Chondrocyte (in vitro differentiated cells): ENCODE measurements at places on chromosomes 4 and X. TPM values are rescaled to one million over a fixed set of nuclear protein-coding genes. Genes with fewer than 3 reads are reported as not detected.

- H3K27ac ChIP-seq: no peak overlapping the region
- H3K4me3 ChIP-seq: no peak overlapping the region
- no peaks in the 10 kb centered on the region for H3K4me1 ChIP-seq
- DNase-seq: no peak
- no peaks in the 10 kb centered on the region for H3K27me3 ChIP-seq
Observed at GRCh38 chr4:34271479-34272355, 1972.6 kb downstream of the ARAP2 start.

DNA sequence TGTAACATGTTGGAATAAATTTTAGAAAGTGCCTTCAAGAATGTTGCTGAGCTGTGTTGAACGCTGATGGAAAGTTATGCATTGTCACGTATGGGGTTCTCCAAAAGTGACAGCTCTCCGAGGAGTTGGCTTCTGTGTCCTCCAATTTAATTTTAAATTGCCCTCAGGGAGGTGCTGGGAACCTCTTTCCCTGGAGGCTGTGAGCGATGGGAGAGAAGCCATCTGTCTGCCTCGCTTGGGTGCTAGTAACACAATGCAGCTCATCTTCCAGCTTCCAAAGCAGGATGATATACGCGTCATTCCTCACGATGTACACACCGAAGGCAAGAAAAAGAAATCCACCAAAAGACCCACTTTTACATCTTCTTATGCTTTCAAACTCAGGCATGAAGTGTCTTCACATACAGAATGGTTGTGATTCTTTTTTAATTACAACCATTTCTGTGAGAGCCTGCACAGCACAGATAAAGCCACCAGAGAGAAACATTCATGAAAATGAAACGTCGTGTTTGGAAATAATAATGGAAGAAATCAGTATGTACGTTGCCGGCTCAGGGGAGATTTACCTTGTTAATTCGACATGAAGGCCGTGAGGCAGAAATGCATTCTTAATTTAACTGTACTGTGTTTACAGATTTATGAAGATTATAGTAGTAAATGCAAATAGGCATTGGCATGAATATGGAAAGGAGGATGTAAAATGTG lies 218.9 kb downstream of the ASMT start:
- H3K4me3 ChIP-seq: no peak overlapping the region
- no peaks in the 10 kb centered on the region for H3K36me3 ChIP-seq
- no peak for DNase-seq
- H3K27me3 ChIP-seq: no peaks in the 10 kb centered on the region
- H3K27ac ChIP-seq: no peak overlapping the region
- peaks cover 23% of the 10 kb centered on the region for H3K4me1 ChIP-seq

DNA sequence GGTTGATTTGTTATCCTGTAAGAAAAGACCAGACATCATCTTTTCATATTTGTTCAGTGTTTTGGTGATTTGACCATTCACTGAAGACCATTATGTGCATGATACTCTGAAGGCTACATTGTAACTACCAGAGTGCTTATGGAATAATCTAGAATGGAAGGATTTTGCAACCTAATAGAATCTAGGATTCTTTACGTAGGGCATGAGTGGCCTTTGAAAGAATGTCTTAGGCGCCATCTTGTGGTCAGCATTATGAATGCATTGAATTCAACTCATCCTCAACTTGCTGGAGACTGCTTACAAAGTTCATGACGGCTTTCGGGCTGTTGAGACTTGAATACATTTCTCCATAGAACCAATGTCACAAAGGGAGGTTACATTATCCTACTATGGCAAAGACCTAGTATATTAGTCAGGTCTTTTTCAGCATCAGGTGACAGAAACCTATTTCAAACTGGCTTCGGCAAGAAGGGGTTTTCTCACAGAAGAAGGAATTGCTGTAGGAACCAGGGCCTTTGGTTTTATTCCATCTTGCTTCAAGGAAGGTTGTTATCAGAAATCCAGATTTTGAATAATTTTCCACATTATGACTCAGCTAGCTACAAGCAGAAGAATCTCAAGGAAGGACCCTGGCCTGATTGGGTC lies 104.1 kb downstream of the GPAT3 start:
- no peak overlapping the region for H3K4me3 ChIP-seq
- peaks cover 25% of the 10 kb centered on the region for H3K27me3 ChIP-seq
- H3K4me1 ChIP-seq: peaks cover 3% of the 10 kb centered on the region
- no peak overlapping the region for H3K27ac ChIP-seq

DNA sequence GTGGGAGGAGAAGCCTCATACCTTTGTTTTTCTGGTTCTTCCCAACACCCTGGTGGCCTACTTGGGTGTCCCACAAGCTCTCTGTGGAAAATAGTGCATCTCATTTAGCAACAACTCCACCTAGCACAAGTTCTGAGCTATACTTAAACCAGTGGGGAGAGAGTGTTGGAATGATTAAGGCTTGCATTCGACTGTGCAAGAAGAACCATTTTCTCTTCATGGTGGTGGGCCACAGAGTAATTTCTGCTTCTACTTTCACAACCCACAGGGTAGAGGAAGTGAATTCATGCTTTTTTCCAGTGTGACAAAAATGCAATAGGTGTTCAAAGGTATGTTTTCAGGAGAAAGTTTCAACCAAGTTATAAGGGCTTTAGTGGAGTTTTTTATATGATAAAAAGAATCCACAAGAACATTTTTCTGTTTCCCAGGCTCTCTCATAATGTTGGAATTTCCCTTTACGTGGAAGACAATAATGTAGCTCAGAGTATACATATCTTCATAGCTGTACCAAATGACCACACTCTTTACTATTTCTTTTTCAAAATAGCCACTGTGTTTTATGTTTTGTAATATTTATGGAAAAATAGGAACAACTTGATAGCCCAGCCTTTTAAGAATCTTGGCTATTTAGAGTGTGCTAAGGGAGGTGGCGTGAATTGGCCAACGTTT lies 80.3 kb upstream of the HHIP start:
- H3K27me3 ChIP-seq: no peaks in the 10 kb centered on the region
- no peaks in the 10 kb centered on the region for H3K36me3 ChIP-seq
- no peak for DNase-seq

GRCh38 chr4:25299476-25300203 lies 12.9 kb upstream of the ZCCHC4 start:
- H3K36me3 ChIP-seq: no peaks in the 10 kb centered on the region
- H3K4me3 ChIP-seq: no peak overlapping the region
- peaks cover 19% of the 10 kb centered on the region for H3K27me3 ChIP-seq
- DNase-seq: no peak
- H3K27ac ChIP-seq: no peak overlapping the region

DNA sequence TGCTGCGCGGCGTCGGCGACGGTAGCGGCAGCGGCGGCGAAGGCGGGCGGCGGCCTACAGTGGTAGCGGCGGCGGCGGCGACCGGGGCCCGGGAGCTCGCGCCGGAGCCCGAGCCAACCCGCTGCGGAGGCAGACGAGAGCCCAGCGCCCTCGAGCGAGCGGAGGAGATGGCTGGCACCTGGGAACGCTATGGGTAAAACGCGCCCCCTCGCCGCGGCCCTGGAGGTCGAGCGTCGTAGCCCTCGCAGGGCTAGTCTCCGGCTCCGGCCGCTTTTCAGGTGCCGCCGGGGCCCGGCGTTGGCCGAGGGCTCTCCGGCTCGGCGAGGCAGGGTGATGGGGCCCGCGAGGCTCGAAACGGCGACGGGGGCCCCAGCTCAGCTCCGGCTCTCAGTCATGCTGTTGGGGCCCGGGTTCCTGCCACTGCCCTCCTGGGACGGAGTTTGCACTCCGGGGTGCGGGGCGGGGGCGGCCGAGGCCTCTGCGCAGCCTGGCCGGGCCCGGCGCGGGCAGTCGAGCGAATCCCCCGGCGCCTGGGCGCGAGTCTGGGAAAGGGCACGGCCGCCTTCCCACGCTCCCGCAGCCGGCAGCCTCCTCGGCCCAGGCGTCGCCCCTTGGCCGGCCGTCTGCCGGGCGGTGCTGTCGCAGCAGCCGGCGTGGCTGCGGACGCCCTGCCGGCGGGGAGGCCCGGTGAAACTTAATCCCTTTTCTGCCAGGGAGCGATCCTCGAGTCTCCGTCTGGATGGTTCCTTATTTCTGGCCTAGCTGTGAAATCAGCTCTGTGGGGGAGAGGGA lies 768 bp downstream of the MID2 start:
- peak overlapping the region; percentile 76 for H3K4me3 ChIP-seq
- H3K36me3 ChIP-seq: no peaks in the 10 kb centered on the region
- peaks cover 28% of the 10 kb centered on the region for H3K4me1 ChIP-seq
- no peak for DNase-seq
- peak overlapping the region; percentile 93 for H3K27ac ChIP-seq

GRCh38 chr4:139921429-139922184 lies 232.4 kb downstream of the MAML3 start:
- no peaks in the 10 kb centered on the region for H3K36me3 ChIP-seq
- no peak overlapping the region for H3K4me3 ChIP-seq
- no peak for DNase-seq
- H3K27ac ChIP-seq: no peak overlapping the region
- no peaks in the 10 kb centered on the region for H3K27me3 ChIP-seq
- H3K4me1 ChIP-seq: peaks cover 52% of the 10 kb centered on the region

DNA sequence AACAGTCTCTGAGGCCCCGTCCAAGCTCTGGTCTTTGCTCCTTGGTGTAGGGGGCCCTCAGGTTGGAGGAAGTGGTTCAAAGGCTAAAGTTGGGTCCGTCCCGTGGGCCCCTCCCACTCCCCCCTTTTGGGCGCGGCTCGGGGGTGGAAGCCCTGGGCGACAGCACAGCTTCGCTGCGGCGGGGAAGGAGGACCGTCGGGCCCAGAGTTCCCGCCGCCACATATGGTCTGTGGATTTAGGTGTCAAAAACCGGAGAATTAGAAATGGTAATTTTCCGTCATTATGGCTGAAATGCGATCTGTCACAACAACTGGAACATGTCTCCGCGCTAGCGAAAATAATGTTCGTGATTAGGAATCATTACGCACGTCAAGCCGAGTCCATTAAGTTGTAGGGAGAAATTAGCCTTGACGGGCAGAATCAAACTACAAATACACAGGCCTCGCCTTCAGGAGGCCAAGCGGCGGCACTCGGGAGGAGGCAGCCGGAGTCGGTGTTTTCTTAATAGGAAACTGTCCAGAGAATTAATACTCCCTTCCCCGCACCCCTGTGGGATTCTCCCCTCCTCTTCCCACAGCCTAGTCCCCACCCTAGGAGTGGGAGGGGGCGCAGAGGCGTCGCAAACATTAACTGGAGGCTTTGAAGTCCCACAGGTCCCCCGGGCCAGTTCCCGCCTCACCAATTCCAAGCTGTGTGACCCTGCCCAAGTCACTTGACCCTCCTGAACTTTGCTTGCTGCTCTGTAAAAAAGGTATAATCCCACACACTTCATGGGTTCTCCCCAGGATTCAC lies 15.0 kb downstream of the NKX3-2 start:
- H3K4me1 ChIP-seq: no peaks in the 10 kb centered on the region
- DNase-seq: no peak
- H3K4me3 ChIP-seq: no peak overlapping the region
- no peaks in the 10 kb centered on the region for H3K36me3 ChIP-seq
- H3K27me3 ChIP-seq: peaks cover 48% of the 10 kb centered on the region

- no peak for DNase-seq
- H3K4me3 ChIP-seq: peak overlapping the region; percentile 60
- H3K36me3 ChIP-seq: peaks cover 2% of the 10 kb centered on the region
- no peak overlapping the region for H3K27ac ChIP-seq
- peaks cover 14% of the 10 kb centered on the region for H3K4me1 ChIP-seq
- peaks cover 4% of the 10 kb centered on the region for H3K27me3 ChIP-seq
Observed at GRCh38 chr4:1012034-1012739, 761 bp downstream of the FGFRL1 start.

The SMIM10 gene
- total RNA-seq: 2.7 to 4.7 TPM (median 3.1 TPM) in 3 replicates

The XAGE1A gene
- total RNA-seq: not detected in 3 replicates

The NMU gene
- total RNA-seq: 0.80 to 1.5 TPM in 2 of 3 replicates, not detected in the other

The SASH3 gene
- total RNA-seq: not detected in 3 replicates

GRCh38 chr4:144371485-144371884 lies 231.0 kb upstream of the GYPA start:
- H3K4me1 ChIP-seq: peaks cover 27% of the 10 kb centered on the region
- H3K27ac ChIP-seq: peak overlapping the region; percentile 47
- H3K27me3 ChIP-seq: peaks cover 2% of the 10 kb centered on the region

- no peak overlapping the region for H3K27ac ChIP-seq
- H3K36me3 ChIP-seq: no peaks in the 10 kb centered on the region
- no peaks in the 10 kb centered on the region for H3K4me1 ChIP-seq
Observed at GRCh38 chr4:121998024-121998423, 46.2 kb upstream of the TRPC3 start.

The GUCY1B1 gene
- total RNA-seq: 13.7 to 21.5 TPM (median 20.5 TPM) in 3 replicates

The CPE gene
- 269 to 284 TPM (median 275 TPM) in 3 replicates for total RNA-seq

DNA sequence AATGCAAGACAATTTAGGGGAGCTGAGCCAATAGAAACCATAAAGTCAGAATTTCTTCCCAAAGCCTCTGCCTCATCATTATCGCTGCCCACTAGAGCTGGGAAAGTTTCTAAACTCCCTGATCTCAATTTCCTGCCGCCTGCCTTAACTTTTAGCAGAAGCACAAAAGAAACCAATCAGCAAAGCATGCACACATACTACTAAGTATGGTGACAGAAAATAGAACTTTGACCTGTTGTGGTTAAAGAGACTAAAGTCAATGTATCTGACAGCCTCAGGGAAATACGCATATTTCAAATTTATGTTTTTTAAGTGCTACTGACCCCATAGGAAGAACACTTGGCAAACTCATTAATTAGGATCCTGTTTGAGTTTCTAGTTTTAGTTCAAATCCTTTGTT lies 10.1 kb downstream of the STK26 start:
- DNase-seq: no peak
- no peaks in the 10 kb centered on the region for H3K36me3 ChIP-seq
- H3K27me3 ChIP-seq: no peaks in the 10 kb centered on the region
- no peak overlapping the region for H3K4me3 ChIP-seq

DNA sequence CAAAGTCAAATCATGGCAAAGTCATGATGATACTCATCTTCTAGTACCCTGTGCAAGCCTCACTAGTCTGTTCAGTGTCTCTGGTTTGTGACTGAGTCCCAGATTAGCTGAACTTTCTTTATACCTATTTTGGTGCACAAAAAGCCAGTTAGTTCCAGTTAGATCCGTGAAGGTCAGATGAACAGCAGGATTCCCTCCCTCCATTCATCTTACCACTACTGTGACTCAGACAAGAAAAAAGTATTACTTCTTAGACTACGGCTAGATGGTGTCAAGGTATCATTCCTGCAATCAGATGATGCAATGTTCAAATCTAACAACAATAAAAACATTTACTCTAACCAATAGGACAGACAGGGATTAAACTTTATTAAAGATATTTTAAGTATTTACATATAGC lies 30.4 kb downstream of the ARHGEF6 start:
- no peak overlapping the region for H3K27ac ChIP-seq
- no peaks in the 10 kb centered on the region for H3K36me3 ChIP-seq
- peaks cover 22% of the 10 kb centered on the region for H3K4me1 ChIP-seq
- H3K4me3 ChIP-seq: no peak overlapping the region

- no peak overlapping the region for H3K27ac ChIP-seq
- no peaks in the 10 kb centered on the region for H3K27me3 ChIP-seq
- peaks cover 18% of the 10 kb centered on the region for H3K36me3 ChIP-seq
- no peak for DNase-seq
Observed at GRCh38 chr4:38122060-38122459, 161.9 kb downstream of the PTTG2 start.

The FABP2 gene
- not detected in 3 replicates for total RNA-seq
